ENCODE measurements at places on chromosomes 3 and 15.

GRCh38 chr3:39273119-39273518, 6.7 kb downstream of the CX3CR1 start:
- DNase-seq, result no peak

- DNase-seq, result no peak
Observed at GRCh38 chr3:115236496-115236895, 89.4 kb upstream of the ZBTB20 start.

GRCh38 chr3:50620820-50621219, 3.9 kb downstream of the MAPKAPK3 start:
- no peak for DNase-seq

GRCh38 chr3:113776564-113776963, 29.7 kb downstream of the ATP6V1A start:
- no peak for DNase-seq

DNA sequence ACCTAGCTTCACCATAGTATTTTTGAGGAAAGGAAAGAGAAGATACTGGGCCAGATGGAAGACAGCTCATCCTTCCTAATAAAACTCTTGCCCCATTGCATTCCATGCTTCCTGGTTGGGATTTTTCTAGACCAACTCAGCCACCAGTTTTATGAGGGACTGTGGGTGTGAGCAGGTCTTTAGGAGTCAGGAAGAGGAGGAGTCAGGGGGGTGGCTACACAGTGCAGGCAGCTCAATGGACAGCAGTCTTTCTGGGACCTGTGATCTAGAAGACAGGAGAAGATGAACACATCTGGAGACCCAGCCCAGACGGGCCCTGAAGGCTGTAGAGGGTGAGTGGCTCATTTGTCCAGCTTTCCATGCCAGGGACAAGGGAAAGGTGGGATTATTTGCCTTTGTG, at the start of gene NOX5:
TSS of gene NOX5 (plus strand) at position 242 of the 400 bp plus-strand sequence. CDS start at position 283, 41 bp downstream.
- no peak for DNase-seq

- no peak for DNase-seq
Observed at GRCh38 chr15:74369084-74369745, 1.8 kb upstream of the CYP11A1 start.

DNA sequence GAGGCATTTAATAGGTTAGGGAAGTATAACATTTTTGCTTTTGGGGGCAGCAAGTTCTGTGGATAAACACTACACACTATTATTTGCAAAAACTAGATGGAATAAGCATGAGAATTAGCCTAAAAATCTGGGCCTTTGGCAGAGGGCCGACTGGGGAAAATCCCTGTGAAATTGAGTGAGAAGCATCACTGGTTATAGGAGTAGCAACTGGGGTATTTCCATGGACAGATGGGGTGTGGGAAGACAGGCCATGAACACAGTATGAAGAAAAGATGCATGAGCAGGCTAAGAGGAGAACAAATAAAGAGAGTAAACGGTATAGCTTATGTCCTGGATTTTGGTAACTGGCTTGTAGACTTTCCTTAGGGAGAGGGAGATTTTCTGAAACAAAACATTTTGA, 32.9 kb upstream of the CSPG5 start:
- no peak for DNase-seq

GRCh38 chr3:194282436-194283122, 68.5 kb downstream of the CPN2 start:
- DNase-seq, result no peak

DNA sequence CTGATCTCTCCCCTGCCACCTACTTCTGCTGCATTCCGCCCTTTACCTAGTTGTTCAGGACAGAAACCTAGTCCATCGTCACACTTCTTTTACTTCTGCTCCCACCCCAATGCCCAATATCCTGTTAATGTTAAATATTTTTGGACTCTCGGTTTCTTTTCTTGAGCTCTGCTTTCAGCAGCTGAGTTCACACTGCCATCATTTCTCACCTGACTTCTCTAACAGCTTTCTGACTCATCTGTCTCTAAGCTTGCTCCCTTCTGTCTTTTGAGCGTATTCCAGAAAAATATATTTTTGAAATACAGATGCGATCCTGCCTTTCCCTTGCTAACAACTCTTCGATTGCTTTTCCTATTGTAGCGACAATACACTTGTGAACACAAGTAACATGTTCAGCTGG, 183.4 kb downstream of the KLHL25 start:
- DNase-seq, result no peak

- DNase-seq, result no peak
Observed at GRCh38 chr15:95875121-95875643, 455.3 kb upstream of the NR2F2 start.

GRCh38 chr15:100111125-100112060, 230.4 kb downstream of the ADAMTS17 start:
- DNase-seq, result peak; percentile 22

DNA sequence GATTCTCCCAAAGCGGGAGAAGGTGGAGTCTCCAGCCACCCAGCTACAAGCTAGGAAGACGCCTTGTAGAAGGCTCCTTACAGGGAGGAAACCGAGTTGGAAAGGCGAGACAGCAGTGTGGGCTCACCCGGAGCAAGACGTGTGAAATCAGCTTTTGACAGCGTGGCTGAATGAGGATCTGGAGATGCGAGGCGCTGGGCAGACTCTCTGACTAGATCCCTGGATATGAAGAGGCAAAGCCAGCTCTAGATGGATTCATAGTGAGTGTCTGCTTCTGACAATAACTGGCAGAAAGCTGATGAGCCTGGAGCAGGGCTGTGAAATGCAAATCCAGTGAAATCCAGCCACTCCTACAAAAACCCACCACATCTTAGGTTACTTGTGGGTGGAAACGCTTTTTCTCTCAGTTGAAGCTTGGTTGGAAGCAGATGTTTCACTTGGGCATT, 41.0 kb downstream of the GOLGA6A start:
- no peak for DNase-seq

DNA sequence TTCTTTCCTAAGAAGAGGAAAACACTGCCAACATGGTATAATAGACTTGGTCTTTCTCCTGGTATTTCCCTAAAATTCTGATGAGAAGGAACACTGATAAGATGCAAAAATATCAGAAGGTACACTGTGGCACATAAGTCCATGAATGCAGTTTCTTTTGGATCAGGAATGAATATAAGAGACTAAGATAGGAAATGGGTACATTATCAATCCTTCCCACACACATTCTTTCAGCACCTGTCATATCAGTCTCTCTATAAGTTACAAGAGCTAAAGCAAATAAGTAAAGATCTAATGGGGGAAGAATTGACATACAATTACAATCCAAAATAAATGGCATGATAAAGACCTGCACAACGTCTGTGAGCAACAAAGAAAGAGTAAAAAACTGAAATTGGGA, 1101.0 kb downstream of the ROBO2 start:
- DNase-seq, result no peak

GRCh38 chr3:197828-198491, 1.4 kb downstream of the CHL1 start:
- no peak for DNase-seq

- no peak for DNase-seq
Observed at GRCh38 chr3:10961921-10962320, 30.6 kb upstream of the SLC6A1 start.

GRCh38 chr3:136753326-136753939, 1.3 kb upstream of the STAG1 start:
- DNase-seq, result no peak

- no peak for DNase-seq
Observed at GRCh38 chr15:52217186-52217585, 26.0 kb upstream of the GNB5 start.

DNA sequence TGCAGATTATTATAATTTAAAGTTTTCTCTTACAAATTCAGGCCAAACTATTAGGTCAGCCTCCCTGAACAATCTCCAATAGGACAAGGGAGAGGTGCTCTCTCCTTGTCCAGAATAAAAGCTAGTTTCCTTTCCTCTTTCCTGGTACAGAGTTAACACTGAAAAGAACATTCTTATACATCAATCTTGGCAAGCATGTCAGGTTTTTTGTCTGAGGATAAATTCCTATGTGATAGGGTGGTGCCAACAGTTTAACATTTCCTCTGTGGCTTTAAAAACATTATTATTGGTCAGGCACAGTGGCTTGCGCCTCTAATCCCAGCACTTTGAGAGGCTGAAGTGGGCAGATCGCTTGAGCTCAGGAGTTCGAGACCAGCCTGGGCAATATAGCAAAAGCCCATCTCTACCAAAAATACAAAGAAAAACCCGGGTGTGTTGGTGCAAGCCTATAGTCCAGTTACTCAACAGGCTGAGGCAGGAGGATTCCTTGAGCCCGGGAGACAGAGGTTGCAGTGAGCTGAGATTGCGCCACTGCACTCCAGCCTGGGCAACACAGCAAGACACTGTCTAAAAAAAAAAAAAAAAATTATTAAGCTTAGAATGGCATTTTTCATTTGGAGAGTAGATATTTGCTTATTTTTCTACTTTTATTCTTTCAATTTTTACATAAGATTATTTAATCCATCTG, 13.7 kb upstream of the ULK4 start:
- no peak for DNase-seq

DNA sequence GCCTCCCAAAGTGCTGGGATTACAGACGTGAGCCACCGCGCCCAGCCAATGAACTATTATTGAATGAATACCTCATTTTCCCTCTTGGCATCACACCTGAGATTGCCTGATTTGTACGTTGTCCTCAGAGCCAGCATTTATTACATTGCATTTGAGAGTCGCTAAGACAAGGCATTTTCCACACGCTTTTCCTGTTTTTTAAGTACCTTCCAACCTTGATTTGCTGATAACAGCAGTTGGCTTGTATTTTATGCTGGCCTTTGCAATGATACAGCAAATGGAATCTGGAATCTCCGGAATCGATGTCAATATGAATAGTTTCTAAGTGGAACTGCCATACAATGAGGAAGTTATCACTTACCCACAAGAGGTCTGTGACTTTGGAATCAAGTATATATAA, 15.7 kb upstream of the CNBP start:
- DNase-seq, result no peak

DNA sequence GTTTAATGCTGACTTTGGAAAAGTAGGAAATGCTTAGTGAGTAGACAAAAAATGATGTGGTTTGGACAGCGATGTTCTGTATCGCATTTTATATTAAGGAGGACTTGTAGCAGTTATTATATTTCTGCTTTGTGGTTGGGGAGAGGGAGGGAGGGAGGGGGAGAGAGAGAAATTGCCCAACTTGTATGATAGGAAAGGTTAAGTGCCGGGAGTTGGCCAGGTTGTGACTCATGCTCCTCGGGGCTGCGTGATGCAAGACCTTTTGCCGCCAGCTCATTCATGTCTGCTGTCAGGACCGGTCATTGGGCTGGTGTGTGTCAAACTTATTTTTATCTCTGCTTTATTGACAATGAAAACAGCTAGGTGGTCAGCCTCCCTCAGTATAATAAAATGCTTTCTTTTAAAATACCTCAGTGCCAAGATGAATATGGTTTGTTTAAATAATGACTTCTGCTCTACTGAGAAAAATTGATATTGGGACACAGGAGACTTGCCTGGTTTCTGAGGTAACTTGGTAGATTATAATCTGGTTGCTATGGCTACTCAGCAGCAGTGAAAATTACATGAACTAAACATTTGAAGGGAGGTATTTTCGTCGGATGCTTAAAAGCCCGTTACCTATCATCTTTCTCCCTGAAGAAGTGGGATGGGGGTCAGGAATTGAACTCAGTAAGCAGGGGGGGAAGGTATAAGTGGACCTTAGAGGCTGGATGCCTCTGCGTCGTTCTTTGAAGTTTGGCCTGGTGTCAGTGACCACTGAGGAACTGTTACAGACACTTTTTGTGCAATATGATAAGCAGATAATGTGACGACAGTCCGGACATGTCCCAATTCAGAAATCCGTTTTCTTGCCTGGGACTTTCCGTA, 90.7 kb downstream of the FNDC3B start:
- DNase-seq, result peak; percentile 3

DNA sequence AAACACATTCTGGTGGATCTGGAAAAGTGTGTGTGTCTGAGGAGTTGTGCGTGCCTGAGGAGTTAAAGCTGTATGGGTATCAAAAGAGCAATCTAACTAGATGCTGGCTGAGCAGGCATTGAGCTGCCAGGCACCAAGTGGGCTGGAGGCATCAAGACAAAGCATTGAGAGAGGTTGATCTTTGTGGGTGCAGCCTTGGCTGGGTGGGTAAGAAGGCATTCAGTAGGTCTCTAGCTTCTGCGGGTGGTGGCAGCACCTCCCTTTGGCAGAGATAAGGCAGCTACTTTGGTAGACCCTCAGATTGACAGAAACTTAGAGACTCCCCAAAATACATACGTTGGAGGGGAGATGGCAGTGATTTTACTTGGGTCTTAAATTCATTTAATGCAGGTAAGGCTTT, 15.8 kb upstream of the TMEM212 start:
- no peak for DNase-seq

- no peak for DNase-seq
Observed at GRCh38 chr3:138732456-138732855, 102.3 kb downstream of the PIK3CB start.

- no peak for DNase-seq
Observed at GRCh38 chr15:39432912-39433348, 147.9 kb upstream of the THBS1 start.

DNA sequence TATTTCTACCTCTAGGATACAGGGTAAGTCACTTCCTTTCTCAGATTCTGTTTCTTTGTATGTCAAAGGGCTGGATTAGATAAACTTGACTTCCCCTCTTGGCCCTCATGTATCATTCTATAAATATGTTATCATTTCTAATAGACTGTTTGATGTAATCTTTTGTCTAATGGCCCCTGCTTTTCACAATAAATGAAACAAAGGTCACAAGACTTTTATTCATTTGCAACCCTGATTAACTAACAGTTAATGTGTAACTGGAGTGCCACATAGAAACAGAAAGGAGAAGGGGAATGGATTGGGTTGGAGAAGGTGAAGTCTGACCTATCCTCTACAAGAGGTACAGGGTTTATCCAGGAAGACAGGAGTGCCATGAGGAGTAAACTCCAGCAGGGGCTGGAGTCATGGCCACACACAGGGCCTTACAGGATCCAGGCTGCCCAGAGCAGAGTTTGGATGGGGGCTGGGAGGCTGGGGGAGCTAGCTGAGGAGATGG, 8.0 kb upstream of the B3GNT5 start:
- no peak for DNase-seq

DNA sequence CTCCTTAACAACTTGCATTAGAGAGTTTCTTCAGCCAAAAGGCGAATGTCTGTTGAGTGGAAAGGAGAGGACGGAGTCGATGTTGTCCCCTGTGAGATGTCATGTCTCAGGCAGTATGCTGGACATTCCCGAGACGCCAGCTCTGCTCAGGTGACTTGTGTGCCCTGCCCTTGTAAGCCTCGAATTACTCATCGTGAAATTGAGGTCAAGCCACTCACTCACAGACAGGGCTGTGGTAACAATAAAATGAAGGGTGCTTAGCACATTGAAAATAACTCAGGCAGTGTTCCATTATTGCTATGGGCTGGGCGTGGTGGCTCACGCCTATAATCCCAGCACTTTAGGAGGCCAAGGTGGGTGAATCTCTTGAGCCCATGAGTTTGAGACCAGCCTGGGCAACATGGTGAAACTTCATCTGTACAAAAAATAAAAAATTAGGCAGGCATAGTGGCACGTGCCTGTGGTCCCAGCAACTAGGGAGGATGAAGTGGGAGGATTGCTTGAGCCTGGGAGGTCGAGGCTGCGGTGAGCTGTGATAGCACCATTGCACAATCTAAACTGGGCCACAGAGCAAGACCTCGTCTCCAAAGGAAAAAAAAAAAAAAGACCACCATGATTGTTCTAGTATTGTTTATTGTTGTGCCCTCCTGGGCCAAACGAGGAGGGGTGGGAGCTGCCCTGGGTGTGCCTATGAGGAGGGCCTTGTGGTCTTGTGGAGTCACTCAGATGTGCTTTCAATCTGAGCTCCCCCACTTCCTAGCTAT, 214.4 kb downstream of the THSD4 start:
- DNase-seq, result no peak

All from hypothalamus (tissue), 51 donors.